Muscle of arm (tissue), 14 donors: ENCODE measurements at places on chromosomes 7 and 10. TPM values are rescaled to one million over a fixed set of nuclear protein-coding genes. Genes with fewer than 3 reads are reported as not detected.
A peak's percentile ranks its signal among the peaks of the same experiment; 100 is the strongest.

DNA sequence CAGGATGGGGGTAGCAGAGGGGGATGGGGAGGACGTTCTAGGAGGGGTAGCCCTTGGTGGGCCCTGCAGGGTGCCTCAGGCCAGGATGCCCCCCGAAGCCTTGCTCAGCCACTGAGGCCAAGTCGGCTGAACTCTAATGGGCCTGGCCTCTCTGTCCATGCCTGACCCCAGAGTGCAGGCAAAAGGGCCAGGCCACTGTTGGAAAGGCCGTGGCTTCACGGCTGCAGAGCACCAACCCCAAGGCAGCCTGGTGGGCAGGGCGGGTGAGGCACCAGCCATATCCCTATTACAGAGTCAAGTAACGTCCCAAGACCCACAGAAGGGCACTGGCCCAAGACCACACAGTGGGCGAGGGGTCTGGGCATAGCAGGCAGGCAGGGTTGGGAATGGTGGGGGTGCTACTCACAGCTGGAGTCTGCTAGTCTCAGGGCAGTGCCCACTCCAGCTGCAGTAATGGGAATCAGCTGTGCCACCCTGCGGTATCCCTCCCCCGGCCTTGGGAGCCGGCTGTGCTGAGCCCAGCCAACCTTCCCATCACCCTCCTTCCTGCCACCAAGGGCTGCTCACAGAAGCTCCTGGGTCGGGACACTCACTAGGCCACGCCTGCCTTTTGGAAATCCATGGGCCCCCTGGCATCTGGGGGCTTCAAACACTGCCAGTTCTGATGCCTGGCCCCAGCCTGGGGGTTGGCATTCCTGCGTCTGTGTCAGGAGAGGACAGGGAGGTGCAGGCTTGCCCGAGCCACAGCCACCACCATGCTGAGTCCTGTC is 4.0 kb upstream of the LFNG start:
- no peak for DNase-seq

DNA sequence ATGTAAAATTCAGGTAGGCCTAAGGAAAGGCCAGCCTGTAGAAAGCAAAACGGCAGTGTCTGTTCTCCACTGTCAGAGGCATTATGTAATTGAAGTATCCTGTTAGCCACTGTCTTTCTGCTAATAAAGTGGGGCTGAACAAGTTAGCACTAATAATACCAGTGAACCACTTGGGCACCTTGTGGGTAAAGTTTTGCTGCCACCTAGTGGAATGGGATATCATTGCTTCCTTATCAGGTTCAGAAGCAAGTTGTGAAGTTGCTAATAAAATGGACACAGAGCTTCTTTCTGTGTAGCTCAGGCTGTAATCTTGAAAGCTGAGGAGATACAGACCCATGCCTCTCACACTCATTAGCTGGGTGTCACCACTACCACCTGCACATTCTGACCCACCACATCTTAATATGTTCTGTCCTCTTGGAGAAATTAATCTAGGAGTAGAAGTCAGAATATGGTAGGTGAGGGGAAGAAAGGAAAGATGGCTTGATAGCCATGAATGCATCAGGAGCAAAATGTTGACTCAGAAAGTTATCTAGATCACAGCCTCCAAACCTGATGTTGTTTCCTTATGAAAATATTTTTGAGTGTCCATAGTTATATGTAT is 175.1 kb downstream of the SEPTIN7 start:
- peak; percentile 74 for DNase-seq

POT1 gene
- 23.9 TPM for polyA plus RNA-seq

GRCh38 chr7:8197994-8198698 is 63.8 kb downstream of the ICA1 start:
- DNase-seq, result no peak

GRCh38 chr10:115942101-115942500 is 330.9 kb downstream of the GFRA1 start:
- no peak for DNase-seq

GRCh38 chr7:130468612-130469011 is 23.3 kb upstream of the MEST start:
- no peak for DNase-seq

- no peak for DNase-seq
Measured at GRCh38 chr7:44463169-44463808, 27.2 kb downstream of the NUDCD3 start.

GRCh38 chr7:102439963-102440795 is 6.8 kb downstream of the ORAI2 start:
- no peak for DNase-seq

- no peak for DNase-seq
Measured at GRCh38 chr7:44966731-44967538, 11.9 kb downstream of the MYO1G start.

FMC1 gene
- polyA plus RNA-seq, result 5.3 TPM

DNA sequence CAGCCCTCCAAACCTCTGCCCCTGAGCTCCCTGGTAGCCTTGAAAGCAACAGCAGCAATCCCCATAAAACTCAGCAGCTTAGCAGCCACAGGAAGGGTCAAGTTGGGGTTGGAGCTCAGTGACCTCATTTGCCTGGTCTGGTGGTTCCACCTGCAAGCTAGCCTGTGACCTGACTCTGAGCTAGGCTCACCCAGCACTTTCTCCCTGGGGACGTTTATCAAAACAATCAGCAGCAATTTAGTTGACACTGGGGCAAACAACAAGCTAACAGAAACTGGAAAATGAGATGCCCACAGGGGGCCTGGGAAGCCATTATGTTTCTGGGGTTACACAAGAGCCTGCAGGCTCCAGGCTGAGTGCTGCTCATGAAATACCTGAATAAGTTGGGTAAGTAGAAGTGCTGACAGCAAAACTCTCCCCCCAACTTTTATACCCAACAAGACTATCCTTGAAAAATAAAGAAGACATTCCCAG is 22.4 kb upstream of the CRYGN start:
- DNase-seq, result no peak

- no peak for DNase-seq
Measured at GRCh38 chr10:87925570-87925969, 62.1 kb downstream of the PTEN start.

GRCh38 chr7:3552499-3552898 is 251.4 kb downstream of the SDK1 start:
- no peak for DNase-seq

DNA sequence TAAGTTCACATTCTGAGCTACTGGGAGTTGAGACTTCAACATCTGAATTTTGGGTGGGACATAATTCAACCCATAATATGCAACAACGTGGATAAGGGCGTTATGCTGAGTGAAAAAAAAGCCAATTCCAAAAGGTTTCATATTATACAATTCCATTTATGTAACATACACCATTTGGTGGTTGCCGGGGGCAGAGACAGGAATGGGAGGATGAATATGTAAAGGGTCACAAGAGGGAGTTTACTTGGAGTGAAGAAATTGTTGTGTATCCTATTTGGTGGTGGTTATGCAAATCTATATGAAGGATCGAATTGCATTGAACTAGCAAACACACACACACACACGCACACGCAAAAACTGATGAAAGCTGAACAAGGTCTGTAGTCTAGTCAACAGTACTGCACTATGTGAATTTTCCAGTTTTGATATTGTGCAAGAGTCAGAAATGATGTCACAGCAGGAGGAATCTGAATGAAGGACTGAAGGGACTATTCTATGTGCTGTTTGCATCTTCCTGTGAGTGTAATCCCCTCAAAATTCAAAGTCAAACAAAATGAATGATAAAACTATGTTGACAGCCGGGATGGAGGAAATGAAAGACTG is 249.2 kb upstream of the HABP2 start:
- no peak for DNase-seq

PSMA2 gene
- polyA plus RNA-seq, result 55.7 TPM

- DNase-seq, result no peak
Measured at GRCh38 chr7:380139-380485, 90.1 kb downstream of the FOXL3 start.

DNA sequence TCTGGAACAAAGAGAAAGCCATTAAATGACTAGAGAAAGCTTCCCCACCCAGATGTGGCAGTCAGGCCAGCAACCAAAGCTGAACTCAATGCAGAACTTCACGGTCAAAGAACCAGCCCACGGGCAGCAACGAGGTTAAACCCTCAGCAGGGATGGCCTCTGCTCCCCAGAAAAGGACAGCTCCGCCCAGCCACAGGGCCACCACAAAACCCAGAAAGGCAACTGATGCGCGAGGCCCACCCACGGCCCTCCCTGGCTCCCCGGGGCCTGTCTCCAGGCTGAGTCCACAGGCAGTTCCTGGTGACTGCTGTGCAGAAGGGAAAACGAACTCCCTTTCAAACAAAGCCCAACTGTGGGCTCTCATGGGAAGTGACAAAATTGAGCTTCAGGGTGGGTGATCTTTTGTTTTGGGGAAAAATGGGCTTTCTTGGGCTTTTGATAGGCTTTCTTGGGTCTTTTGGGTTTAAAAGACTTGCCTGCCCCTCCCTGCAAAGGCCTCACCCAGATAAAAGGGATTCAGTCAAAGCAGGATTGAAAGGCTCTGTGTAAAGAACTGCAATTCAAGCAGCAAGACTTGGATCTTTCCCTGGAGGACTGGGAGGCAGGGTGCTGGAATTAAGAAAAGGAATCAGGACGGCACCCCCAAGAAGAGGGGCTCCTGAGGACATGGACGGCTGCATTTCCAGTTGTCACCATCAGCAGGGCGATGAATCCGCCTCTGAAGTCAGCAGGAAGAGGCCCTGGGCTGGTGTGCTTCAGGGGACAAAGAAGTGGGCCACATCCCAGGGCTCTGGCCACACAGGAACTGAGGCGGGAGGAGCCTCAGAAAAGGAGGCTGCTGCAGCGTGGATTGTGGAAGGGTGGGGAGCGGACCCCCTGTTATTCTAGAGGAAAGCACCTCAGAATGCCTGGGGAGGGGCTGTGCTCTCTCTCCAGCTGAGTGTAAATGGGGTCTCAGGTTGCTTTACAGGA is 209.9 kb downstream of the USP6NL start:
- no peak for DNase-seq

- DNase-seq, result no peak
Measured at GRCh38 chr7:45888185-45888992, at the start of gene IGFBP1. IGFBP1 (plus strand) TSS chr7:45888488; CDS start chr7:45888653, 165 bp downstream.

DNA sequence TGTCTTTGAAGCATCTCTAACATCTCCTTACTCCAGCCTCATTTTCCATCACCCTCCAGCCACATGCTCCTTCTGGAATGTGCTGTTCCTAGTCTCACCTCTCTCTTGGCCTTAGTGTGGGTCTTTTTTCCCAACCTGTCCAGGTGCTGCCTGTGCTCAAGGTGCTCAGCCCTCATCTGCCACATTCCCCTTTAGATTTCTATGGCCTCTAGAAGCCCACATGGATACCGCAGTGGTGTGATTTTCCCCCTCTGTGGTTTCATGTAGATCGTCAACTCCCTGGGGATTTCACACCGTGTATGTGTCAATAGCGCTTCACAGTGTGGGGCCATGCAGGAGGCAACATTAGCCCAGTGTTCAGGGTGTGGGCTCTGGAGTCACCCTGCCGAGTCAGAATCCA is 32.5 kb downstream of the BMPER start:
- DNase-seq, result no peak

SFTPD gene
- polyA plus RNA-seq, result 1.2 TPM

EIF3B gene
- 105 TPM for polyA plus RNA-seq

CCZ1 gene
- polyA plus RNA-seq, result 50.2 TPM

DNA sequence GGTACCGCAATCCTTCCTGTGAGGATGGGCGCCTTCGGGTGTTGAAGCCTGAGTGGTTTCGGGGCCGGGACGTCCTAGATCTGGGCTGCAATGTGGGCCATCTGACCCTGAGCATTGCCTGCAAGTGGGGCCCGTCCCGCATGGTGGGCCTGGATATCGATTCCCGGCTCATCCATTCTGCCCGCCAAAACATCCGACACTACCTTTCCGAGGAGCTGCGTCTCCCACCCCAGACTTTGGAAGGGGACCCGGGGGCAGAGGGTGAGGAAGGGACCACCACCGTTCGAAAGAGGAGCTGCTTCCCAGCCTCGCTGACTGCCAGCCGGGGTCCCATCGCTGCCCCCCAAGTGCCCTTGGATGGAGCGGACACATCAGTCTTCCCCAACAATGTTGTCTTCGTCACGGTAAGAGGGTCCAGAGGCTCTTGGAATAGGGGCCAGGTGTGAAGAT is 1.7 kb downstream of the MEPCE start:
- DNase-seq, result no peak

DNA sequence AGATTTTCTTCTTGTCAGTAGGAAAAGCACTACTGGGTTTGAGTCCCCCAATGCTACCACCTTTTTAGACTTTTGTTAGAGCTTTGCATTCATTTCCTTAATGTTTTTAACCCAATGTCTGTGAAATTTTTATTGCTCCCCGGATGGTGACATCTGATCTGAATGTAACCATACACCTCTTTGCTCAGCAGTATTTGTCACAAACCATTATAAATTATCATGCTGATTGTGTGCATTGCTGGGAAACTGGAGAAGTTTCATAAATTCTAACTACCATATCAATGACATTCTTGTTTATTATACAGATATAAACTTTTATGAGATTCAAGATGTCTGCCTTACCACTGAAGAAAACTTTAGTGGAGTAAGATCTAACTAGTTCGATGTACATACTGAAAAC is 8.5 kb downstream of the NRP1 start:
- no peak for DNase-seq

DNA sequence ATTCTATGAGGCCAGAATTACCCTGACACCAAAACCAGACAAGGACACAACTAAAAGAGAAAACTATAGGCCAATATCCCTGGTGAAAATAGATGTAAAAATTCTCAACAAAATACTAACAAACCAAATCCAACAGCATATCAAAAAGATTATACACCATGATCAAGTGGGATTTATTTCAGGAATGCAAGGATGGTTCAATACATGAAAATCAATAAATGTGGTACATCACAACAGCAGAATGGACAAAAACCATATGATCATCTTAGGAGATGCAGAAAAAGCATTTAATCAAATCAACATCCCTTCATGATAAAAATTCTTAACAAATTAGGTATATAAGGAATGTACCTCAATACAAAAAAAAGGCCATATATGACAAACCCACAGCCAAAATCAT is 5.6 kb upstream of the SCART1 start:
- no peak for DNase-seq
